ENCODE measurements at places on chromosomes 4 and X.

GRCh38 chr4:72568959-72569718 lies at the start of gene ADAMTS3:
TSS of gene ADAMTS3 (minus strand) at chr4:72569221. CDS start at chr4:72568762, 459 bp downstream.
- peak; percentile 22 for DNase-seq

- DNase-seq: peak; percentile 31
These were observed 15.2 kb upstream of the ANXA10 start for GRCh38 chr4:168076989-168077725.

GRCh38 chr4:128880662-128881061 lies 71.2 kb downstream of the JADE1 start:
- DNase-seq: no peak

GRCh38 chrX:137032341-137032694 lies 1.5 kb downstream of the GPR101 start:
- no peak for DNase-seq

GRCh38 chr4:81256059-81256970 lies 41.3 kb upstream of the PRKG2 start:
- DNase-seq: no peak

DNA sequence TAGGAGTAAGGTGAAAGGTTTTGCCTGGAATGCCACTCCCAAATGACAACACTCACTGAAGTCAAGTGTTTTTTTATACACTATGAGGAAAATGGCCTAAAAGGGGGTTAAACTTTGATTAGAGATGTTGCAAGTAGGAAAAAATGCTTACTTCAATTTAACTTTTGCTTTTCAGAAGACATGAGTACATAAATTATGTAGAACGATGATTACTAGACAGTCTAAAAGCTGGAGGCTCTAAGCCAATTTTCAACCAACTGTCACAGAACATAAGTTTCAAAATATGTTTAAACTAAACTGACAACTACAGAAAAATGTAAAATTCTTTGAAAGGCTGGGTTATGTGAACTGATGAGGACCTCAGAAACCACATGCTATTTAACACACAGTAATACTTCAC lies 83.4 kb downstream of the SHISA3 start:
- no peak for DNase-seq

Measured in GM10248 (cell line).